ENCODE measurements at places on chromosomes 5 and 9. TPM values are rescaled to one million over a fixed set of nuclear protein-coding genes. Genes with fewer than 3 reads are reported as not detected.

AKNA gene
- total RNA-seq, result 38.3 TPM

SLC6A7 gene
- not detected for total RNA-seq

GRCh38 chr9:127388856-127389238 is 8.1 kb upstream of the SLC2A8 start:
- H3K4me1 ChIP-seq, result peaks cover 4% of the 10 kb centered on the region
- no peak overlapping the region for H3K4me3 ChIP-seq

GRCh38 chr9:131474711-131475110 is 28.0 kb upstream of the POMT1 start:
- no peak overlapping the region for H3K4me3 ChIP-seq
- DNase-seq, result no peak
- no peaks in the 10 kb centered on the region for H3K4me1 ChIP-seq
- H3K27ac ChIP-seq, result no peak overlapping the region
- H3K36me3 ChIP-seq, result peaks cover 100% of the 10 kb centered on the region

SPAAR gene
- 11.3 TPM for total RNA-seq

HSPB3 gene
- 2.5 TPM for total RNA-seq

GRCh38 chr5:150077060-150077459 is 9.3 kb downstream of the CSF1R start:
- H3K4me1 ChIP-seq, result peaks cover 4% of the 10 kb centered on the region
- H3K36me3 ChIP-seq, result no peaks in the 10 kb centered on the region
- no peak overlapping the region for H3K4me3 ChIP-seq
- DNase-seq, result no peak
- H3K27me3 ChIP-seq, result no peaks in the 10 kb centered on the region

- H3K27me3 ChIP-seq, result no peaks in the 10 kb centered on the region
- DNase-seq, result no peak
- H3K27ac ChIP-seq, result no peak overlapping the region
- no peaks in the 10 kb centered on the region for H3K4me1 ChIP-seq
- no peak overlapping the region for H3K4me3 ChIP-seq
Measured at GRCh38 chr5:135750506-135750905, 84.0 kb upstream of the SLC25A48 start.

DNA sequence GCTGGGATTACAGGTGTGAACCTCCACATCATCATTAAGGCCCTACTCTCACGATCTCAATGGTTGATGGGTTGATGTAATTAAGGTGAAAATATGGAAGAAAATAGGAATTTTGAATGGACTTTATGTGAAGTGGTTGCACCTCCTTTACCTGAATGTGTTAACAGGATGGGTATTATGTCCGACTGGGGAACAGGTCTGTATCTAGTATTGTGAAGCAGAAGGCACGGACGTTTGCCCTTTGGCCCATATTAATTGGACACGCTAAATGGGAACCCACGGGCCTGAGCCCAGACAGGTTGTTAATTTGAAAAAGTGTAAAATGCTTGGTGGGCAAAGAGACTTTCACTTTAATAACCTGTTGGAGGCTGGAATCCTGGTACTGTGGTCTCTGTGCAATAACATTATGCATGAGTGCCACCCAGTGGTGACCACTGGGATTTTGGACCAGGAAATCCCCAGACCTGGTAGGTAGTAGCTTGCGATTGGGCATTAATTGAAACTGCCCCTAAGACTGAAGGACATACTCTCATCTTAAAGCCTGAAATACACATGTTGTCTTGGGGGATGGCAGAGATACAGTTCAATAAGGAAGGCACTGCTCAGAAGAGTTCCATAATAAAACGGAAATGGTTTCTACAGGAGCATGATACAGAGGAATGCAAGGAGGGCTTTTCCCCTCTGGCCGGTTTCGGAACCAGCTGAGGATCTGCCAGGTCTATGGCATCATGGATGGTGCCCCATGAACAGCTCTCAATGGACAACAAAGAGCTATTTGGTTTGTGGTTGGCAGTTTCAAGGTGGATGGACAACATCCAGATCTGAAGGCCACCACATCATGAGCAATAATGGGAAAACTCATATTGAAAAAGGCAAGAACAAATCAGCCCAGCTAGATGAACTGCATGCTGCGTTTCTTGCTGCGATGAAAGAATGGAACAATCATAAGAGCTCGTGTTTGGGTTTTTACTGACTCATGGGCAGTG is 26.2 kb upstream of the BICD2 start:
- H3K36me3 ChIP-seq, result no peaks in the 10 kb centered on the region
- peaks cover 6% of the 10 kb centered on the region for H3K4me1 ChIP-seq
- H3K27me3 ChIP-seq, result no peaks in the 10 kb centered on the region
- H3K27ac ChIP-seq, result no peak overlapping the region
- no peak overlapping the region for H3K4me3 ChIP-seq
- DNase-seq, result no peak

- no peaks in the 10 kb centered on the region for H3K27me3 ChIP-seq
- DNase-seq, result no peak
- H3K4me3 ChIP-seq, result no peak overlapping the region
Measured at GRCh38 chr5:150540615-150541396, 32.9 kb downstream of the NDST1 start.

DNA sequence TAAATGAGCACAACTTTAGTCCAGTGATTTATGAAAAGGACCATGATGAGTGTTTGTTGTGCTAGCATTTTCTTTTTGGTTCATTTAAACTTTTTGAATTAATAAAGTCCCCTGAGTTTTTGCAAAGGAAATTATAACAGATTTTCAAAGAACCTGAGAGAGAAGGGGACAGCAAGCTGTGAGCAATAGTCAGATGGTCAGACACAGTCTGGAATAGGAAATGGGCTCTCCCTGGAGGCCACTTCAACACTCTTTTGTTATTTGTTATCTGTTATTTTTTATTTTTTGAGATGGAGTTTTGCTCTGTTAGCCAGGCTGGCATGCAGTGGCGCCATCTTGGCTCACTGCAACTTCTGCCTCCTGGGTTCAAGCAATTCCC is 171.1 kb downstream of the ARHGEF28 start:
- no peak overlapping the region for H3K27ac ChIP-seq
- no peak overlapping the region for H3K4me3 ChIP-seq
- no peaks in the 10 kb centered on the region for H3K27me3 ChIP-seq
- DNase-seq, result no peak

DNA sequence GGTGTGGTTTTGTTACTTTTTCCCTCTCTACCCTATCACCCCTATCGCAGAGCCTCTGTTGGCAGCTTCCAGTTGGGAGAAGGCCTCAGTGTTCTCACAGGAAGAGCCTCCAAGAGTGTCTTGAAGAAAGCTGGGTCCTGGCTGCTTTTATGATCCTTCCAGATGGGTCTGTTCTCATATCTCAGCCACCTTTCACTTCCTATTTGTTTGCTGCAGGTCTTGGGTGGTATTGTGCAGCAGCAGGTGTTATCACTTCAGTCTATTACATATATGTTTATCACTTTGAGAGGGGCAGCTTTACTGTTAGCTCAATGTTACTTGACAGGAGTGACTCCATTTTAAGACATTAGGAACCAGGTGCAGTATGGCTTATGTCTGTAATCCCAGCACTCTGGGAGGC is 59.2 kb upstream of the GDNF start:
- H3K4me3 ChIP-seq, result no peak overlapping the region
- no peak overlapping the region for H3K27ac ChIP-seq
- no peak for DNase-seq
- no peaks in the 10 kb centered on the region for H3K27me3 ChIP-seq
- H3K4me1 ChIP-seq, result no peaks in the 10 kb centered on the region

DNA sequence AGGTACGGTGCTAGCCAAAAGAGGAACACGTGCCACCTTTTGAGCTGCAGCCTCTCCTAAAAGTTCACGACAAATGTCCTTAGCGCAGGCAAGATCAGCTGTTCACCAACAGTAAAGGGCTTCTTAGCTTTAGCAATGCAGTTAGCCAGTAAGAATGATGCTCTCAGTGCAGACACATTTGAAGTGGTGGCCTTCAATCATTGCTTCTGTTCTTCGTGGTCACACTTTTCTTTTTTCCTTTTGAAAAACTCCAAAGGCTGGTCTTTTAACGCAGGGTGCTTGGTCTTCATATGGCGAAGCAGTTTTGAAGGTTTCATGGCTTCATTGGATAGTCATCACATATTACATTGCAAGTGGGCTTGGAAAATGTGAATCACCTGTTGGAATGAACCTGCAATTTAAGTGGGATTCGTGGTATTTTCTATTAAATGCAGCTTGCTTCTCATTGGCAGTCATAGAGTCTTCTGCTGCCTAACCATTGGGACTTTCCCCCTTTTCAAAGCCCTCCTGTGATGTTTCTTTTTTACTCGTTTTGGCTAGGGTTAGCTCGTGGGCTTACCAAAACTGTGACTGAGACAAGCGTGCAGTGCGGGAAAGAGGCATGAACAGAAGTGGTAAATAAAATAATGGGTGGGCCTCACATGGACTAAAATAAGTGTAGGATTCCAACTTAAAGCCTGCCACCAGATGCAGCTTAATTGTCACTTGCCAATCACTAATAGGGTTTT is 100.9 kb downstream of the MRPL36 start:
- no peak overlapping the region for H3K4me3 ChIP-seq
- no peaks in the 10 kb centered on the region for H3K4me1 ChIP-seq
- H3K27ac ChIP-seq, result no peak overlapping the region

C5orf34 gene
- total RNA-seq, result 2.1 TPM

DNA sequence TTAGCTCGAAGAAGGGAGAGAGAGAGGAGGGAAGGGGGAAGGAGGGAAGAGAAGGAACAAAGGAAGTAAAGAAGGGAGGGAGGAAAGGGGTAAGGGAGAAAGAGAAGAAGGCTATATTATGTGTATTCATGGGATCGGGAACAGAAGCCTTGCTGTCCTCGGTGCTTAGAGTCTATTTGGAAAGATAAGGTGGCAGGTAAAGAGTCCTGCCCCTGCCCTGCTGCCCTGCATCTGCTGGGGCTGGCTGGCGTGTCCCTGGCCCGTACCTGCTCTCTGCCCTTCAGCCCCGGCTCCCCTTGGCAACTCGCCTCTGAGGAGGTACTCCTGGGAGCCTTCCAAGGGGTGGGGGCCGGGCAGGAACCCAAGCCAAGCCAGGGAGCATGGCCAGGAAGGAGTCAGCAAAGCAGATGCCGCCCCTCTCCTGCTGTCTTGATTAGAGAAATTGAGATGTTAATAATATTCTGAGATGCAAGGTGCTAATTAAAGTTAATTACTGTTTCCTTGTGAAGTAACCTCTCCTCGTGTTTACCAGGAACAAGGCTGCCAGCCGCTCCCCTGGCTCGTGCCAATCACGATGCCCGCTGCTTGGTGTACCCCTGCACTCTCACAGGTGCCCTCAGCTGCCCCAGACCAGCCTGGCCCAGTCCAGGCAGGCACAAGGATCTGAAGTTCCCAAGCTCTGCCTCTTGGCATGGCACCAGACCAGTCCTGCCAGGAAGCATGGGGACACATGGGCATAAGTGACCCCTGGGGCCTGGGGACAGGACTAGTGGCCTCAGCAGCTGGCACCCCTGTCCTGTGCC is 36.6 kb downstream of the PCDH1 start:
- peak overlapping the region; percentile 97 for H3K27ac ChIP-seq
- H3K4me1 ChIP-seq, result peaks cover 88% of the 10 kb centered on the region
- peak; percentile 73 for DNase-seq
- no peaks in the 10 kb centered on the region for H3K36me3 ChIP-seq
- H3K4me3 ChIP-seq, result no peak overlapping the region
- H3K27me3 ChIP-seq, result no peaks in the 10 kb centered on the region

GDA gene
- not detected for total RNA-seq

DNA sequence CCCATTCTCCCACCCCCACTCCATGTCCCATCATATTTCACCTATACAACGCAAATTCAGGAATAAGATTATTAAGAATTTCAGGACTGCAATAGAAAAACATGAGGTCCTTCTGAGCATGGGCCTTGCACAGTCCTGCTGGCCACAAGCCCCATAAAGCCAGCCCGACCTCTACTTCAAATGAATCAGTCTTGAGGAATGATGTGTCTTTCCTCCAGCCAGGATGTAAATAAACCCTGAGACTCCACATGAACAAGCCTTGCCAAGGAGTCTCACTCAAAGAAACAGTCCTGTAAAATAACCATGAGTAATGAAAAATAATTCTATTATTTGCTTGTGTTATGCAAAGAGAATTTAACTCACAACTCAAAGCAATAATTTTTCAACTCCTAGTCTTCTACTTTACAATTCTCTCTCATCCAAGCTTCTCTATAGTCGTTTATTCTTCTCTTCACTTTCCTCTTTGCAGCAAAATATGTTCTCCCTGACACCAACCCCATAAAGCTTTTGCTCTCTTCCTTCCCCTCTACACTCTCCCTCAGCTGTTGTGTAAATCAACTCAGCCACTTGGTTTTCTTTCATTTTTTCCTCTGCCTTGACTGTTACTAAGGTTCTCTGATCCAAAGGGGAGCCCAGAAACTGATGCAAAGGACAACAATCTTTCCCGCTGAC is 140.1 kb upstream of the MOCS2 start:
- H3K4me3 ChIP-seq, result no peak overlapping the region
- H3K4me1 ChIP-seq, result no peaks in the 10 kb centered on the region
- H3K36me3 ChIP-seq, result no peaks in the 10 kb centered on the region
- H3K27me3 ChIP-seq, result no peaks in the 10 kb centered on the region
- DNase-seq, result no peak

LTC4S gene
- 22.6 TPM for total RNA-seq

GRCh38 chr9:27368316-27368985 is 71.5 kb upstream of the EQTN start:
- no peak overlapping the region for H3K4me3 ChIP-seq
- no peak for DNase-seq
- H3K27ac ChIP-seq, result no peak overlapping the region
- H3K27me3 ChIP-seq, result no peaks in the 10 kb centered on the region
- H3K4me1 ChIP-seq, result peaks cover 10% of the 10 kb centered on the region

SNX30 gene
- 46.9 TPM for total RNA-seq

- DNase-seq, result no peak
- H3K36me3 ChIP-seq, result no peaks in the 10 kb centered on the region
- no peak overlapping the region for H3K4me3 ChIP-seq
- H3K27me3 ChIP-seq, result no peaks in the 10 kb centered on the region
Measured at GRCh38 chr5:107104040-107104995, 566.4 kb downstream of the EFNA5 start.

- no peak overlapping the region for H3K27ac ChIP-seq
- no peak for DNase-seq
- H3K4me1 ChIP-seq, result no peaks in the 10 kb centered on the region
- H3K36me3 ChIP-seq, result no peaks in the 10 kb centered on the region
- H3K4me3 ChIP-seq, result no peak overlapping the region
- no peaks in the 10 kb centered on the region for H3K27me3 ChIP-seq
Measured at GRCh38 chr5:17852111-17852510, 217.9 kb downstream of the TAF11L14 start.

- no peak overlapping the region for H3K4me3 ChIP-seq
- no peak overlapping the region for H3K27ac ChIP-seq
- H3K27me3 ChIP-seq, result no peaks in the 10 kb centered on the region
- no peaks in the 10 kb centered on the region for H3K36me3 ChIP-seq
- H3K4me1 ChIP-seq, result no peaks in the 10 kb centered on the region
Measured at GRCh38 chr5:138230261-138230660, 17.1 kb upstream of the CDC23 start.

GRCh38 chr5:149904293-149904886 is 40.2 kb downstream of the PDE6A start:
- no peaks in the 10 kb centered on the region for H3K27me3 ChIP-seq
- H3K4me3 ChIP-seq, result no peak overlapping the region
- no peaks in the 10 kb centered on the region for H3K4me1 ChIP-seq
- H3K36me3 ChIP-seq, result no peaks in the 10 kb centered on the region
- DNase-seq, result no peak

Data from upper lobe of left lung (tissue), 6 donors.